ENCODE measurements at places on chromosomes 6 and 20. TPM values are rescaled to one million over a fixed set of nuclear protein-coding genes. Genes with fewer than 3 reads are reported as not detected.

GRCh38 chr6:125738276-125738675, 11.2 kb upstream of the HEY2 start:
- DNase-seq: no peak

- DNase-seq: no peak
Observed at GRCh38 chr6:106561686-106562405, 67.5 kb downstream of the RTN4IP1 start.

GRCh38 chr6:129539032-129539431, 170.9 kb downstream of the ARHGAP18 start:
- no peak for DNase-seq

DNA sequence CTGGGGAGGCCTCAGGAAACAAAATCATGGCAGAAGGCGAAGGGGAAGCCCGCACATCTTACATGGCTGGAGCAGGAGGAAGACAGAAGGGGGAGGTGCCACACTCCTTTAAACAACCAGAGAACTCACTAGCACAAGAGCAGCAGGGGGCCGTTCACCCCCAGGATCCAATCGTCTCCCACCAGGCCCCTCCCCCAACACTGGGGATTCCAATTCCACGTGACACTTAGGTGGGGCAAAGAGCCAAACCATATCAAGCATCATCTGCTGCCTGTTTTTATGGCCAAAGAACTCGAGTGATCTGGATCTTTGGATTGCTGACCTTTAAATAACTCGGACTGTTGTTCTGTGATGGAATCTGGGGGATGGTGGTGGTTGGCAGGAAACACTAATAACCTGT, 28.0 kb downstream of the PNLDC1 start:
- DNase-seq: no peak

GRCh38 chr6:5361396-5361795, 100.1 kb downstream of the FARS2 start:
- no peak for DNase-seq

DNA sequence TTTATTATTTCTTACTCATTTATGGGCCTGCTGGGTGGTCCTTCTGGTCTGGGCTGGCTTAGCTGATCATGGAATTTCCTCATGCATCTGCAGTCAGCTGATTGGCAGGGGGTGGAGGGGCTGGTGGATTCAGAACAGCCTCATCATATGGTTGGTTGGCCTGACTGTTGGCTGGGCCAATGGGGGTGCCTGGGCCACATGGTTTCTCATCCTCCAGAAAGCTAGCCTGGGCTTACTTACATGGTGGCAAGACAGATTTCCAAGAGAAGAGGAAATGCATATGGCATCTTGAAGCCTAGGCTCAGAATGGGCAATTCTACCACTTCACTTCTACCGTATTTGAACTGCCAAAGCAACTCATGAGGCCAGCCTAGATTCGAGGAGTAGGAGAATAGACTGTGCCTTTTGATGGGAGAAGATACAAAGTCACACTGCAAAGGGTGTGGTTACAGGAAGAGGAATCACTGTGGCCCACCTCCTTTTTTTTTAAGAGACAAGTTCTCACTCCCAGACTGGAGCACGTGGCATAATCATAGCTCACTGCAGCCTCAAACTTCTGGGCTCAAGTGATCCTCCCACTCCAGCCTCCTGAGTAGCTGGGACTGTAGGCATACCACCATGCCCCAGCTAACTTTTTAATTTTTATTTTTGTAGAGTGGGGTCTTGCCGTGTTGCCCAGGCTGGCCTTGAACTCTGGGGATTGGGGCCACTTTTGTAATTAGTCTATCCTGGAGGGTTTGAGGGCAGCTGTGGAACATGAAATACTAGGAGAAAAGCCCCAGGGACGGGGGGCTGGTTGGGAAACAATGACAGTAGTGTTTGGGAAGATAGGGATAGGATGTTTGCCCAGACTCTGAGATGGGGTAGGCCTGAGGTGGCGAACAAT, 47.6 kb upstream of the RNF24 start:
- no peak for DNase-seq

DNA sequence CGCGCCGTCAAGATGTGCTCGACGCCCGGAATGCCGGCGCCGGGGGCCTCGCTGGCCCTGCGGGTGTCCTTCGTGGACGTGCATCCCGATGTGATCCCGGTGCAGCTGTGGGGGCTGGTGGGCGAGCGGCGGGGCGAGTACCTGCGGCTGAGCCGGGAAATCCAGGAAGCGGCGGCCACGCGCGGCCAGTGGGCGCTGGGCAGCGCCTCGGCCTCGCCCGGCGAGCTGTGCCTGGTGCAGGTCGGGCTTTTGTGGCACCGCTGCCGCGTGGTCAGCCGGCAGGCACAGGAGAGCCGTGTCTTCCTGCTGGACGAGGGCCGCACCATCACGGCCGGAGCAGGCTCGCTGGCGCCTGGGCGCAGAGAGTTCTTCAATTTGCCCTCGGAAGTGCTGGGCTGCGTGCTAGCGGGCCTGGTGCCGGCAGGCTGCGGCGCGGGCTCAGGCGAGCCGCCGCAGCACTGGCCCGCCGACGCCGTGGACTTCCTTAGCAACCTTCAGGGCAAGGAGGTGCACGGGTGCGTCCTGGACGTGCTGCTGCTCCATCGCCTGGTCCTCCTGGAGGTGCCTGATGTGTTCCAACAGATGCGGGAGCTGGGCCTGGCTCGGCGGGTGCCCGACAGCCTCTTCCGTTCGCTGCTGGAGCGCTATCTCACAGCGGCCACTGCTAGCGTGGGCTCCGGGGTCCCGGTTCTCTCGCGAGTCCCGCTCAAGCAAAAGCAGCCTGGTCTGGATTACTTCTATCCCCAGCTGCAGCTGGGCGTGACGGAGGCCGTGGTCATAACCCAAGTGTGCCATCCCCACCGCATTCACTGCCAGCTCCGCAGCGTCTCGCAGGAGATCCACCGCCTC, 656 bp downstream of the TDRD6 start:
- no peak for DNase-seq

DNA sequence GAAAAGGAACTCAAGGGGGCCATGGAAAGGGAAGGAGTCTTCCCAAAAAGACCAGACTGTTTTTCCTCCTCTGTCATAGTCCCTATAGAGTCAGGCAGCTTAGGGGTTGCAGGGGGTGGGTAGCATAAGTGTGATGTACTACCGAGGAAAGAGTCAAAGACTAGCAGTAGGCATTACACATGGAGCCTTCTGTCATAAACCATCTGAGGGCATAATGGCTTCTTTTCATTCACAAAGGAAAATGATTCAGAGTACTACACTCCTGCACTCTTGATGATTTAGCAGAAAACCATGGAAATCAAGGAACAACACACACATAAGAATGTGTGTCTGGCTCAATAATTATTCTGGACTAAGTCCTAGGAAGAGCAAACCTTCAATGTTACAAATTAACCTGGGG, 14.9 kb downstream of the PLN start:
- DNase-seq: no peak

DNA sequence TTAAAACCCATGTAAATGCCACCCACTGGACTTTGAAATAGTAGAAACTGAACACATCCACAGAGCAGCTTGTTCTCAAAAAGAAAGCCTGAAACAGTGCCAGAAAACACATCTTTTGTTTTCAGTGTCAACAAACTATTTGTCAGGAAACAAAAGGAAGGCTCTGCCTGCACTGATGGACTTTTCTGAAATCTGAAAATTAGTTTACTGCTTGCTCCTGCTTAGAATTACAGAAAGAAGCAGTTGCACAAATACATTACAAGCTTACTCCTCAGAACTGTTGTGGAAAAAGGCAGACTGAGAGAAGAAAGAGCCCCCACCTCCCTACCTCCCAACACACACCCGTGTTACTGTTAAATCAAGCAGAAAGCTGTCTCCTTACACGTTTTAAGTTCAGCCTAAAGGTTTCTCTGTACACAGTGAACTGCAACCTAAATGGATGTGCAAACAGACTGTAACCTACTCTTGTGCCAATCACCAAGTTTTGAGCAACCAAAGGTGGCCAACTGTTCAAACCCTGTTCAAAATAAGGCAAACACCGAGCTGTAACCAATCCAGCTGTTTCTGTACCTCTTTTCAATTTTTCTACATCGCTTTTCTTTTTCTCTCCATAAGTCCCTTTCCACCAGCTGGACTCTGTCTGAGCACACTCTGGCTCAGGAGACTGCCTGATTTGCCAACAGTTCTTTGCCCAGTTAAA, 43.7 kb downstream of the FRK start:
- no peak for DNase-seq

Gene B3GAT2
- 0.02 TPM for polyA plus RNA-seq

Gene CDKAL1
- polyA plus RNA-seq: 3.5 TPM

Gene TMEM151B
- not detected for polyA plus RNA-seq

Gene BNIP5
- not detected for polyA plus RNA-seq

Gene INSM1
- polyA plus RNA-seq: not detected

Gene COL9A3
- 2.0 TPM for polyA plus RNA-seq

Gene HAO1
- 164 TPM for polyA plus RNA-seq

Gene SENP6
- 12.2 TPM for polyA plus RNA-seq

Gene GPSM3
- 6.0 TPM for polyA plus RNA-seq

Gene LIN28B
- polyA plus RNA-seq: not detected

Gene ELOVL2
- polyA plus RNA-seq: 7.1 TPM

Gene RGS17
- polyA plus RNA-seq: 0.06 TPM

Data from liver (tissue), 10 donors.